ENCODE measurements at places on chromosomes 12 and 14.
A peak's percentile ranks its signal among the peaks of the same experiment; 100 is the strongest.

- DNase-seq = no peak
These were observed 5.0 kb upstream of the SLC4A8 start for GRCh38 chr12:51419425-51420193.

- DNase-seq = peak; percentile 4
These were observed 46.0 kb upstream of the BMP4 start for GRCh38 chr14:54002653-54003052.

- no peak for DNase-seq
These were observed 40.8 kb upstream of the OR4E1 start for GRCh38 chr14:21714318-21714929.

GRCh38 chr12:94805749-94806529 lies 155.6 kb upstream of the TMCC3 start:
- peak; percentile 37 for DNase-seq

DNA sequence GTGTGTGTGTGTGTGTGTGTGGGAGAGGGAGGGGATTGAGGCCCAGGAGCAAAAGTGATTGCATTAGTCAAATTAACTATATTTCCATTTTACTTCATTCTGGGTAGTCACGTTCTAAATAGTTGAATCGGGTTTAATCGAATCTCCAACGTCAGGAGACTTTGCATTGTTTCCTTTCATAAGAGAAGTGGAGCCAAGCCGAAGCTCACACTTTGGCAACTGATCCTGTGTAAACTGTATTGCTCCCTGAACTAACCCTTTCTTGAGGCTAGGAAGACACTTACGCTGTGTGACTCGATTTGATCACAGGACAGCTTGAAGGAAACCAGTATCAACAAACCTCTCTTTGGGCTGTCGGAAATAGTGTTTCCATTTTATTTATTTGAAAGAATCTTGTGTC lies 363.4 kb upstream of the ATP2B1 start:
- DNase-seq = no peak

- DNase-seq = peak; percentile 41
These were observed 8.5 kb downstream of the SLC38A1 start for GRCh38 chr12:46260124-46260912.

- no peak for DNase-seq
These were observed 13.2 kb upstream of the KRT80 start for GRCh38 chr12:52204931-52205505.

GRCh38 chr14:77908847-77909246 lies 108.9 kb downstream of the ADCK1 start:
- no peak for DNase-seq

GRCh38 chr14:102315121-102315520 lies 4.4 kb upstream of the ZNF839 start:
- DNase-seq = peak; percentile 47

DNA sequence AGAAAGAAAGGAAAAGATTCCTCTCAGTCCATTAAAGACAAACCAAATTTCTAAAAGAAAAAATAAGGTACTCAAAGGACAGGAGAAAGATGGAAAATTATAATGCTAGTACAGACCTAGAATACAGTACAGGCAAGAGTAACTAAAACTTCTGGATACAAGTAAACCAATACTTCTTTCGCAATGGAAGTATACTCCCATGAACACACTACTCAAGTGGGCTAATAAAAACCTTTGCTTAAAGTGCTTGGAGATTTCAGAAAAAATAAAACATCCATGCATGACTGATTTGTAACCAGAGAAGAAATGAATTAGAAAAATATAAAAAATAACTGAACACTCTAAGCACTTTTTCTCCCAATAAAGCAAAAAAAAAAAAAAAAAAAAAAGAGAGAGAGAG lies 3.5 kb downstream of the ZBTB25 start:
- DNase-seq = no peak
